ENCODE measurements at places on chromosomes 5 and 9. TPM values are rescaled to one million over a fixed set of nuclear protein-coding genes. Genes with fewer than 3 reads are reported as not detected.

Gene WDR38
- polyA plus RNA-seq = 0.41 TPM

Gene XPA
- polyA plus RNA-seq = 33.5 TPM

Gene SHB
- 17.9 TPM for polyA plus RNA-seq

Gene GAS1
- 35.4 TPM for polyA plus RNA-seq

Gene SPATA31A3
- polyA plus RNA-seq = not detected

Gene NDST1
- 67.7 TPM for polyA plus RNA-seq

Gene IFNK
- not detected for polyA plus RNA-seq

Gene PCDHGB6
- polyA plus RNA-seq = 6.8 TPM

Gene SPINK4
- polyA plus RNA-seq = not detected

Gene DBH
- 1.4 TPM for polyA plus RNA-seq

Gene MAST4
- 14.8 TPM for polyA plus RNA-seq

Gene FOXI1
- polyA plus RNA-seq = 5.2 TPM

DNA sequence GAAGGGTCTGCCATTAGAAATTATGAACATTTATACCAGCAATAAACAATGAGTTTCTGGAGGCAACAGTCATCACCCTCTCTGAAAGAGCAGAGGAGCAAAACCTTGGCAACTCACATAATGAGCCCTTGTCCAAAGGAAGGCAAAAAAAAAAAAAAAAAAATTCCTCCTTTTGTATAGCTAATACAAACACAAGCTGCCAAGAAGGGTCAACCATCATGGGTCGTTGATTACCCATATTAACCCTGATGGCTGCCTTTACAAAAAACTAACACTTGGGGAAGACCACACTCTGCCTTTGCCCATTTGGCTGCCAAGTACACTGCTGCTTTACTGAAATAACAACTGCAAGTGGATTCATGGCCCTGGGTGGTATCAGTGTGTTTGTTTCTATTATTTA lies 272.7 kb downstream of the ADAMTSL1 start:
- DNase-seq = no peak

GRCh38 chr9:129757045-129757444 lies 4.2 kb upstream of the PTGES start:
- no peak for DNase-seq

GRCh38 chr9:19201899-19202891 lies 28.3 kb upstream of the DENND4C start:
- peak; percentile 63 for DNase-seq

DNA sequence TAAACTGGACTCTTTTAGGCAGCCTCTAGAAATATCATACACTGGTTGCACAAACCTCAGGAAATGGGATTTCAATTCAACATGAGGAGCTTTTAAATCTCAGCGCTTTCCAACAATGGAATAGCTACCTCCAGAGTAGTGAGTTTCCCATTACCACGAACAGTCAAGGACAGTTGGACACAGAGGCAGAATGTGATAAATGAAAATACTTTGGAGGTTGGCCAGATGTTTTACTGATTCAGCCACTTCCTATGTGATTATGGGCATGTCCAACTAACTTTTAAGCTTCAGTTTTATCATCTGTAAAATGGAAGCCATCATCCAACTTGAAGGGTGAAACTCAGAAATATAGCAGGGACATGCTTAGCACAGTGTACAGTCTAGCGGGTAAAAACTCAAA lies 2.1 kb downstream of the FBXW2 start:
- no peak for DNase-seq

- no peak for DNase-seq
Measured at GRCh38 chr5:17730421-17730820, 96.2 kb downstream of the TAF11L14 start.

GRCh38 chr9:137236238-137236935 lies 4.7 kb upstream of the TUBB4B start:
- DNase-seq = peak; percentile 82

DNA sequence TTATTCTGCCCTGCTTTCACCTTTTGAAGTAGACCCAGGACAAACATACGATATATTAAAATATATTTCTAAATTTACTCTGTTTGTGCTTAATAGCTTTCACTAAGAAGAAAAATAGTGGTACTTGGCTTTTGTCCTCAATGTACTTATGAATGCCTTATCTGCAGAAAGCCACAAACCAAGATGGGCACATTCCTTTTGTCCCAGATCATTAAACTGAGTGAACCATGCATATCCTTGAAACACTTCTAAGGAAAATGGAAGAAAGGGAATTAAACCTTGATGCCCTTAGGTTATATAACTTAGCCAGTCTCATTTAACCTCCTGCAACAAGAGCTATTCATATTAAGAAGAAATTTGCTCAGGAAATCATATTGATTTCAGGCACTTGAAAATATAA lies 553.8 kb upstream of the CDH9 start:
- peak; percentile 20 for DNase-seq

DNA sequence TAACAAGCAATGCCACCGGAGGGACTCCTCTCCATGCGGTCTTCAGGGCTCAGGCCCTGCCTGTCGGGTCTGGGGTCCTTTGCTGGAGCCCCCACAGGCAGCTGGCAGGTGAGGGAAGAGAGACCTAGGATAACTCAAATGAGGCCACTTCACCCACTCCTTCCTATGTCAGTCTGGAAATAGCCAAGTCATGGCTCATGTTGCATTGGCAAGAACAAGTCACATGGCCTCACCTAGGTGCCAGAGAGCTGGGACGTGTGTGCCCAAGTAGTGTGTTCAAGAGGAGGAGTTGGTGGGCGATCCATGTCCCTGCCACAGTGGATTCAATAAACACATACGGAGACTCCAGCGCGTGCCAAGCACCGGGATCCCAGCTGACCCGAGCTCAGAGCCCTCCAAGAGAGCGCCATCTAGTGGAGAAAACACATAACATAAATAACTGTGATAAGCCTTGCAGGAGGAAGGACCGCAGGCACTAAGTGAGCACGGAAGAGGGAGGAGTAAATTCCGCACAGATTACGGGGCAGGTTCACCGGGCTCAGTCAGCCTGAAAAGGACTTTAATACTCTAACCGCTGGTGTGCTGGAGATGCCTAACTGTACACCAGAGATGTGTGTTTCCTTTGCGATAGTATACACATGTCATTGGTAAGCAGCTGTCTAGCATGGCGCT lies 580.8 kb downstream of the CCDC171 start:
- DNase-seq = peak; percentile 53

DNA sequence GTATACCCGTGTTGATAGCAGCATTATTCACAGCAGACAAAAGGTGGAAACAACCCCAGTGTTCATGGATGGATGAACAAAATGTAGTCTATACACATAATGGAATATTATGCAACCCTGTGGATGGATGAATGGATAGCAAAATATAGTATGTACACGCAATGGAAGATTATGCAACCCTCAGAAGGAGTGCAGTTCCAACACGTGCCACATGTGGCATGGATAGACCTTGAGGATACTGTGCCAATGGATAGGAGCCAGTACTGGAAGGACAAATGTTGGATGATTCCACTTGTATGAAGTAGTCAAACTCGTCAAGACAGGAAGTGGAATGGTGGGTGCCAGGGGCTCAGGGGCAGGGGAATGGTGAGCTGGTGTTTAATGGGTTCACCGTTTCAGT lies 44.9 kb downstream of the PLEKHG4B start:
- DNase-seq = no peak

- no peak for DNase-seq
Measured at GRCh38 chr5:61200582-61201155, 38.4 kb upstream of the SMIM15 start.

DNA sequence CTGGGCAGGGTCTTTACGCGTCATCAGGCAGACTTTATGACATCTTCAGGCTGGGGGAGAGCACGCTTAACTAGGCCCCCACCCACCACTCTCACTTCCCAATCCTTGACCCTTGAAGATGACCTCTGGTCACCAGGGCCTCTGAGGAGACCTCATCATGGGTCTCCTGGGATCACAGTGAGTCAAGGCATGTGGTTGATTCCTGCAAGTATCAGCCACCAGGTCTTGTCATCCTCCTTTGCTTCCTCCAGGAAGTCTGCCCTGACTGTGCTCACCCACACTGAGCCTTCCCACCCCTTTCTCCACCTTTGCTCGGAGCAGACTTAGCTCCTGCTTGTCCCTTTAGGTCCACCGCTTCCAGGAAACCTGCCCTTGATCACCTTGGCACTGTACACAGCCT lies 17.3 kb downstream of the ODF2 start:
- DNase-seq = no peak

- DNase-seq = no peak
Measured at GRCh38 chr5:158305861-158306260, 446.9 kb upstream of the CLINT1 start.

DNA sequence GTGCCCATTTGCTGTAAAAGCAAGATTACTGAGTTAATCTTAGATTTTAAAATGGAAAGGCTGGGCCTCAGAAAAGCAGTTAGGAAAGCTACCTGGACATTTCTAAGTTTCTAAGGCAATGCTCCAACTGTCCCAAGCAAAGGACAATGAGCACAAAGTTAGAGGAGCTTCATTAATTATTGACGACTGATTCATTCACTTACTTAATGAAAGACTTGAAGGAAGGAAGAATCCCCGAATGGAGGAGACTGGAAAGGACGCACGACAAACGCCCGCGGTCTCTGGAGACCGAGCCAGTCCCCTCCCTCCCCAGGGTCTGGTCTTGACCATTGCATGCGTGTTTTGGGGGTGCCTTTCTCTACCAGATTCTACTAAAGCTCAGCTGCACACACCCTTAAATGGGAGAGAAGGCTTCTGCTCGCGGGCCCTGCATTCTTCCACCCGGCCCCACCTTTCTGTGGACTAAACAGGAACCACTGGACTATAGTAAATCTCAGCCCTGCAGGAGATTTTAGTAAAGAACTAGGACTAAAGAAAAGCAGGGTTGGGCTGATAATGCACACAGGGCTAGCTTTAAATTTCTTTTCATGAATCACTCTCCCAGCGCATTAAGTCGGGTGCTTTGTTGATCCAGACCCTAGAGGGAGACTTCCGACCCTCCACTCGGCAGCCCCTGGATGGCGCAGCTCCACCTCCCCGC lies 44.8 kb downstream of the CTSL start:
- DNase-seq = no peak

- no peak for DNase-seq
Measured at GRCh38 chr9:68980341-68980914, 33.5 kb downstream of the PRKACG start.

DNA sequence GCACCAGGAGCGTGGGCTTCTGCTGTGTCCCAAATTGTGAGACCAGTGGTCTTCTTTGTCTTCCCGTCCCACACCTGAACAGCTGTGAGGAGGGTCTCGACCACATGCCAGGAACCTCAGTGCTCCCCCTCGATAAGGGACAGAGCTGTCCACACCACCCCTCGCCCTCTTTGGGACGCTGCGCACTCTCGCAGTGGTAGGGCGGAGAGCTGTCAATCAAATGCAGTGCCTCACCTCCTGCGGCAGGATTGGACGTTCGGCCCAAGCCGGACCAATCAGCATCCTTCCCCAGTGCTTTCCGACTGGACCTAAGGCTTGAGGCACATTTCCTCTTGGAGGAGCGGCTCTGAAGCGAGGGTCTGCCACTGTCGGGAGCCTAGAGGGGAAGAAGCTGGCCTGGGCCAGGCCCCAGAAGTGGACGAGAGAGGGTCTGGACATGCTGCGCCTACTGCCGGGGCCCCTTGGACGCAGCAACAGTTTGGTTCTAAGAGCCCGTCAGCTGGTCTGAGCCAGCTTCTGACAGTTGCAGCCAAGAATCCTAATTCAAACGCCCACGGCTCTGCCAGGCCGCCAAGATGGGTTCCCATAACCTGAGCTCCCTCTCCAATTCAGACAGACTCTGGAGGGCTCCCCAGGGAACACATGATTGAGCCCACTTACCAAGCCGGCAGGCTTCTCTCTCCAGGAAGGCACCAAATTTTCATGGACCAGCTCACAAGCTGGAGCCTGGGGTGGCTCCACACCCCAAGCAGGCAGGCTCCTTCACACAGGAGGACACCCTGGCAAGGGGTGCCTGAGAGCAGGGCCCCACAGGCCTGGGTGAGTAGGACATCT lies 28.1 kb upstream of the ADAMTS2 start:
- DNase-seq = no peak

DNA sequence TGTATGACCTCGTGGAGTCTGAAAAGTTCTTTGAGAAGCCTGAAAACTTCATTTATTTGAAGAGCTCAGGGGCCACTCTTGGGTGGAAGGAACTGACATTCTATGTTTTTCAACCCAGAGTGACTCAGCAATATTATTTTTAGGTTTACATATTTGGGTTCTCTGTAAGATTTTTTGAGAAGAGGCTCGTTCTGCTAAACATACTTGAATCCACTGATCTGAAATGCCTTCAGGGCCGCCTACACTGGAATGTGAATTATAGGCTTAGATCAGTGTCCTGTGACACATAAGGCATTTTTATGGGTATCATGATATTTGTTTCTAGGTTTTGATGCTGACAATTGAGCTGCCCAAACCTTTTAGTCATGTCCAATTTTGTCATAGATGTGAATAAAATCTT lies 86.2 kb downstream of the PSAT1 start:
- DNase-seq = no peak

GRCh38 chr9:81798606-81799005 lies 109.3 kb upstream of the TLE1 start:
- DNase-seq = no peak

- no peak for DNase-seq
Measured at GRCh38 chr9:93582115-93582514, 5.7 kb downstream of the PHF2 start.

- DNase-seq = no peak
Measured at GRCh38 chr5:43675357-43675756, 72.4 kb downstream of the NNT start.

DNA sequence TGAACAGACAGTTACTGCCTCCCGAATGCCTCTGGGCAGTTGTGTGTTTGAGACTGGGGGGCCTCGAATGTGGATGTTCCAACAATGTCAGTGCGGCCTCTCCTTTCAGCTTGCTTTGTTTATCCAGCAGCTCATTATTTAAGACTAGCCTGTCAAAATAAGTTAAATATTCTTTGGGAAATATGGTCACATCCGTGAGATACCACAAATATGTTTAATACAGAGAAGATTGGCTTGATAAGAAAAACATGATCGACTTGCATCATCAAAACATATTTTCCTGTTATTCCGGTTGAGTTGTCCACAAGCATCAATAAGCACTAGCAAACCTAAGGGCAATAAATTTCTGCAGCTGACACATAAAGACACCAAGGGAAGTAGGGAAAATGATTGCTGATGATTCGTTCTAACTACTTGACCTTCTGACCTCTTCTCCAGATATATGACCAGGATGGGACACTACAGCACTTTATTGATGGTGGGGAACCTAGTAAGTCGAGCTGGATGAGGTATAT lies 66.5 kb downstream of the PRDM6 start:
- DNase-seq = no peak

DNA sequence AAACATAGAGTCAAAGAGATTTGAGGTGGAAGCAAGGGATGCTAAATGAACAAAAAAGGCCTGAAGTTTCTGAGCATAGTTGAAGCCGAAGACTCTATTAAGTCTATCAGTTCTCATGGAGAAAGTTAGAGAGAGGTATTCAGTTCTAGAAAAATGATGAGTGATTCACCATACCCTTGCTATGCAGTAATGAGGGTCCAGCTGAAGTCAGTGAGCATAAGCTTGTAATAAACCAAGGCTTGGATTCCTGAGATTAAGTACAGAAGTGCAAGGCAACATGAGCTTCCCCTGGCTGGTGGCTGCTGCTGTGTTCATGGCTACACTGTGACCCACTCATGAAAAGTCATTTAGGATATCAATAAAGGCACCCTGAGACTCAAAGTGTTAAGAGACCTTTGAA lies 129.7 kb upstream of the MTAP start:
- no peak for DNase-seq

All from renal pelvis (tissue), 12 donors.